ENCODE measurements at places on chromosomes 3 and 15. TPM values are rescaled to one million over a fixed set of nuclear protein-coding genes. Genes with fewer than 3 reads are reported as not detected.
A peak's percentile ranks its signal among the peaks of the same experiment; 100 is the strongest.

Gene TGFBR2
- total RNA-seq, result 175 TPM

Gene CHRNA7
- 0.55 TPM for total RNA-seq

Gene ABI3BP
- total RNA-seq, result 23.4 TPM

GRCh38 chr3:10721101-10721500, 94.9 kb upstream of the SLC6A11 start:
- no peak for DNase-seq

DNA sequence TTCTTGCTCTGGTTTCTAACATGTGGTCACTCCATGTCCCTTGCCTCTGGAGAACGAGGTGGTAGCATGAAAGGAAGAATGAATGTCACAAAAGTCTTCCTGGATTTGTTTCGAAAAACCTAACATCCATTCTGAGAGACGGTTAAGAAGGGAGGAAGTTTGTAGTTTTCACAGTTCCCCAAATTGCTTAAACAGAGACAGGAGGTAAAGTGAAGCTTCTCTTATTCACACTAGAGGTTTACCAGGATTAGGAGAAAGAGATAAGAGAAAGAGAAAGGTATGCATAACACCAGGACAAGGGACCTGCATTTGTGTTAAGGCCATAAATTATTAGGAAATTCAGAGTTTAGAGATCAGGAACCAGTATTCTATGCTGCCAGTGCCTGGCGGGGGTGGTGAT, 228.1 kb downstream of the CPNE4 start:
- no peak for DNase-seq

- peak; percentile 54 for DNase-seq
Observed at GRCh38 chr15:101320501-101321052, 25.5 kb upstream of the SNRPA1 start.

DNA sequence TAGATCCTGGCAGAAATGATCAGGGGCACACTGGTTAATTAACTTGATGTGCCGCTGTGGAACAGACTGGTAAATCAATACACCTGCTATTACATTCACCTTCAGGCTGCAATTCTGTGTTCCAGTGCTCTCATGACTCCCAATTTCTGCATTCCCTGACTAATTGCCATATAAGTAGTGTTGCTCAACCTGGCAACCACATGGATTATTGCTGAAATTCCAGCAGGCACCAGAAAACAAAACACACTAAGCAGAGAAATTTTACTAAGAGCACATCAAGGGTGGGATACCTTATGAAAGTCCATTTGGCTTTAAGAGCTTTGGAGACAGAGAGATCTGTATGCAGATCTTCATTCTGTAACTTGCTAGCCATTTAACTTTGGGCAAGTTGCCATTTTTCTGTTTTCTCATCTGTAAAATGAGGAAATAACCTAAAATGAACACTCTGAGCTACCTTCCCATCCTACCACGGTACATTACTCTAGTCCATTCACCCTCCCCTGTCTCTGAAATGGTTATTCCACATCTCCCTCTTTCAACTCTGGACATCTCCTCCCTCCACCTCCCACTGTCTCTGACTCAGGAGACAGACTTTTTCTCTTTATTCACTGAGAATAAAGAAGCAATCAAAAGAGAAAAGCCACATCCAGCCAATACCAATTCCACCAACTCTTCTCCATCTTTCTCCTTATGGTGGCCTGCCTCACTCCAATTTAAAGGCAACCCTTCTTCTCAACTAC, 54.6 kb downstream of the STAC start:
- DNase-seq, result no peak

DNA sequence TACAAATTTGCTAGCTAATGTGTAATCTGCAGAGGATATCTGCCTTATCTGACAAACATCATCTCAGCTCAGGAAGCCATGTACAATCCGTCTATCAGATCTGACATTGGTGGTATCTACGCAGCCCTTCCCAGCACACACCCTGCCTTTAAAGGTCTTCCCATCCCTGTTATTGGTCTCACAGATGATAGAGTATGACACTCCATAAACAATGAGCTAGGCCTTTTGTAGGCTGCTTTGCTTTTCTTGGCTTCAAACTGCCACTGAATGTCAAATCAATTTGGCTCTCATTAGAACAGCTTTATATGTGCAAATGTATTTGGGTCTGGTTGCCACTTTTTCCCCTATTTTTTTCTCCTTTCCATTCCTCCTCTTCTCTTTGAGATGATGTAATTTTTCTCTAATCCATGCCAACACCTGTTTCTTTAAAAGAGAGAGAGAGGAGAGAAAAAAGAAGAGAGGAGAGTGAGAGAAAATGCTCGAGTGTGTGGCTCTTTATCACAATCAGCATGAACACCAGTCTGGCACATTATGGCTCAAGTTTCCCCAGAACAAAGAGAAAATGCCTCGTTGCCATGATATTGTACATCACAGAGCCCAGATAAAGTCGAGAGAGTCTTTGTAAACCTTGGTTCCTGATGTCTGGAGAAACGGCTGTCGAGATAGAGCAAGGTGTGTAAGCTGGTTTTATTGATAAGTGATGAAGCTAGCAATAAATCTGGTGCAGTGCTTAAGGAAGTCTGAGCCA, 80.8 kb upstream of the DPH6 start:
- DNase-seq, result no peak
